H4 (cell line): ENCODE measurements at places on chromosomes 13 and 19. TPM values are rescaled to one million over a fixed set of nuclear protein-coding genes. Genes with fewer than 3 reads are reported as not detected.

ATP8A2 gene
- total RNA-seq = 1.1 and 1.6 TPM in 2 replicates

RINL gene
- total RNA-seq = 0.23 and 1.2 TPM in 2 replicates

RNF17 gene
- not detected in 2 replicates for total RNA-seq

PDE4A gene
- 1.0 and 1.1 TPM in 2 replicates for total RNA-seq

MZF1 gene
- 3.5 and 5.4 TPM in 2 replicates for total RNA-seq

PEG3 gene
- total RNA-seq = 0.90 and 2.8 TPM in 2 replicates

PDE4C gene
- total RNA-seq = 0.06 TPM in 1 of 2 replicates, not detected in the other

MAP4K1 gene
- total RNA-seq = 0.29 and 3.0 TPM in 2 replicates

MUC16 gene
- total RNA-seq = not detected in 2 replicates

ZNF285 gene
- 0.31 and 0.87 TPM in 2 replicates for total RNA-seq

THSD8 gene
- total RNA-seq = not detected in 2 replicates

ZNF490 gene
- total RNA-seq = 2.6 and 5.7 TPM in 2 replicates

ZSCAN4 gene
- total RNA-seq = not detected in 2 replicates

NKG7 gene
- not detected in 2 replicates for total RNA-seq

FGF22 gene
- total RNA-seq = not detected in 2 replicates

KLK2 gene
- not detected in 2 replicates for total RNA-seq

NLRP11 gene
- 2.1 and 2.4 TPM in 2 replicates for total RNA-seq

ECSIT gene
- 43.0 and 47.5 TPM in 2 replicates for total RNA-seq

CYP2F1 gene
- total RNA-seq = not detected in 2 replicates

KLK8 gene
- not detected in 2 replicates for total RNA-seq

PRODH2 gene
- total RNA-seq = not detected in 2 replicates

SBK2 gene
- not detected in 2 replicates for total RNA-seq

APOC4 gene
- total RNA-seq = not detected in 2 replicates

VN1R2 gene
- total RNA-seq = not detected in 2 replicates

IGFL1 gene
- total RNA-seq = not detected in 2 replicates

DNAJC15 gene
- 22.9 and 23.0 TPM in 2 replicates for total RNA-seq

CACNG6 gene
- 0.46 and 1.4 TPM in 2 replicates for total RNA-seq

GAPDHS gene
- total RNA-seq = not detected in 2 replicates

CALR3 gene
- total RNA-seq = 0.08 and 0.47 TPM in 2 replicates

SOHLH2 gene
- total RNA-seq = 0.33 TPM in 1 of 2 replicates, not detected in the other

HDGFL2 gene
- 22.0 and 34.2 TPM in 2 replicates for total RNA-seq

KLF5 gene
- 7.2 and 8.5 TPM in 2 replicates for total RNA-seq

LHB gene
- not detected in 2 replicates for total RNA-seq

SARS2 gene
- 31.7 and 41.8 TPM in 2 replicates for total RNA-seq

SIGLECL1 gene
- 0.39 TPM in 1 of 2 replicates, not detected in the other for total RNA-seq

SULT2A1 gene
- total RNA-seq = not detected in 2 replicates

TMEM255B gene
- 2.1 TPM in 1 of 2 replicates, not detected in the other for total RNA-seq

URAD gene
- not detected in 2 replicates for total RNA-seq

GPR4 gene
- total RNA-seq = not detected in 2 replicates

MBD3L3 gene
- not detected in 2 replicates for total RNA-seq

SIGLEC7 gene
- total RNA-seq = not detected in 2 replicates

POLR1G gene
- 6.8 and 9.0 TPM in 2 replicates for total RNA-seq

ANKRD24 gene
- total RNA-seq = 0.12 TPM in 1 of 2 replicates, not detected in the other

RFXAP gene
- total RNA-seq = 1.0 and 1.7 TPM in 2 replicates

MYH14 gene
- 3.2 and 3.8 TPM in 2 replicates for total RNA-seq

RXFP2 gene
- total RNA-seq = not detected in 2 replicates

GNG8 gene
- not detected in 2 replicates for total RNA-seq

CCDC169 gene
- 2.3 and 5.7 TPM in 2 replicates for total RNA-seq

CYP4F12 gene
- 3.6 and 6.3 TPM in 2 replicates for total RNA-seq

GPC6 gene
- 9.9 and 10.8 TPM in 2 replicates for total RNA-seq

COL4A1 gene
- 56.1 and 66.5 TPM in 2 replicates for total RNA-seq

SHANK1 gene
- total RNA-seq = 0.68 and 2.2 TPM in 2 replicates

ICAM5 gene
- 0.87 and 1.5 TPM in 2 replicates for total RNA-seq

SPTBN4 gene
- 0.23 and 0.56 TPM in 2 replicates for total RNA-seq

ZNF296 gene
- total RNA-seq = not detected in 2 replicates

SYCN gene
- not detected in 2 replicates for total RNA-seq

TMEM59L gene
- 1.2 and 3.2 TPM in 2 replicates for total RNA-seq

JSRP1 gene
- total RNA-seq = 0.66 TPM in 1 of 2 replicates, not detected in the other

OLFM2 gene
- 11.1 and 17.3 TPM in 2 replicates for total RNA-seq
